ENCODE measurements at places on chromosomes 7 and 10.

- DNase-seq = no peak
These were observed 96.8 kb upstream of the SAMD8 start for GRCh38 chr10:75014516-75015230.

DNA sequence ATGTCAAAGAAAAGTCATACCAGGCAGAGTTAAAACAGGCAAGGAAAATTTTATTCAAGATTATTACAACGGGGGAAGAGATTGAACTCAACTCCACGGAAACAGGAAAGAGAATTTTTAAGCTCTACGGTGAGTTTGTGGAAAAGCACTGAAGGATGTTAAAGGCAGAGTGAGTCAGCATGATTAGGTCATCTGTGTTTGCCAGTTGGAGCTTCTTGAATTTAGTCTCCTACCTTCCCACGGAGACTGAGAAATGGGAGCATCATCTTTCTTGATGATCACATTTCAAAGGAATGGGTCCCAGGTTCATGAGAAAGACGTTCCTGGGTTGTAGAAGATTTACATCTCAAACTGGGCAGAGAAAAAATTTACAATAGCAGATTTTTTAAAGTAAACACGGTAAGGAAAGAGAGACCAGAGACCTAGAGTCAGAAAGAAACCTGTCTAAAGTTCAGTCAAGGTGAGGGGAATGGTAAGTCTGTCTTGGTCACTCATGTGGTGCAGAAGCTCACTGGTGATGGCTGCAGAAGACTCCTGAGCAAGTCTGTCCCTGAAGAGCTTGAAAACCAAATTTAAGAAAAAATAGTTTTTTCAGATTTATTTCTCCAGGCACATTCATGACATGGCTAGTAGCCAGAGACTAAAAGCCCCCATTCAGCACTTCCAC lies 516.9 kb upstream of the LRRN3 start:
- no peak for DNase-seq

DNA sequence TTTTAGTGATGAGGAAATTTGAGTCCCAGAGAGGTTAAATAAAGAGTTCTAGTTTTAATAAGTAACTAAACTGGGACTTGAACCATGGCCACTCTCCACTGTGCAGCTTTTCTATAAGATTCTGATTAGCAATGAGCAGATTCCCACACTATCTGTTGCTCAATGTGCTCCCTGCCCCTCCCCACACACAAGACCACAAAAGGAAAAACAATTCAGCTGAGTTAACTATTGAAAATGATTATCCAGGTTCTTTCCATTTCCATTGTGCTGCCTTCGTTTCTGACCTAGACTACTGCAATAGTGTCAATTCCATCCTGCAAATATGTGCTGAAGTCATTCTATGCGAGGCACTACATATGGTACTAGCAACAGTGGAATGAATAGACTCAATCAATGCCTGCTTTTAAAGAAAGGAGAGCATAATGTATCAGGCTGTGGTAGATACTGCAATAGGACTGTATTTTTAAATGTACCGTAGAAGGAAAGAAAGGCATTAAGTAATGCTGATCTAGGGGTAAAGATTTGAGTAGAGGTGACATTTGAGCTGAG lies 97.0 kb downstream of the SEMA3C start:
- no peak for DNase-seq

DNA sequence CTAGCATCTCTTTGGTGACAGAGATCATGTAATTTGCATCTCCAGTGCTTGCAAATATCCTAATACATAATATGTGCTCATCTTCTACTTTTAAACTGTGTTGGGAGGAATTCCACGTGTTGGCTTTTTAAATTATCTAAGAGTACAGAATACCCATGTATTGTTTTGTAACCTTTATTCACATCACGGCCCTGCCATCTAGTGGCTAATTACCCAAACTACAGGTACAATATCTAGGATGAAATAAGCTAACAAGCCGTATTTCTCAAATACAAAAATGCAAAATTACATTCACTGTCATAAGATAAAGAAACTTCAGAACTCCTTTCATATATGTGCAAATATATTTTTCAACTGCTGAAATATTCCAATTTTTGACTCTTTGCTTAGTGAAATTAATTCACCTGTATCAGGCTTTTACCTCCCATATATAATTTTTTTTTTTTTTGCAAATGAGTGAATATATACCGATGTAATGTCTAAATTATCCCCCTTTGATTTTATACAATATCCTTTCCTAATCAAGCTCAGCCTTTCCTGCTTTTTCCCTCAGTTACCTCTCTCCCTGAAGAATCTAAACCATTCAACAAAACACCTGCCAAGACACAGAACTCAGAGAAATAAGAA lies 30.3 kb upstream of the LSM8 start:
- no peak for DNase-seq

- no peak for DNase-seq
These were observed 91.0 kb upstream of the FAM20C start for GRCh38 chr7:101146-102046.

DNA sequence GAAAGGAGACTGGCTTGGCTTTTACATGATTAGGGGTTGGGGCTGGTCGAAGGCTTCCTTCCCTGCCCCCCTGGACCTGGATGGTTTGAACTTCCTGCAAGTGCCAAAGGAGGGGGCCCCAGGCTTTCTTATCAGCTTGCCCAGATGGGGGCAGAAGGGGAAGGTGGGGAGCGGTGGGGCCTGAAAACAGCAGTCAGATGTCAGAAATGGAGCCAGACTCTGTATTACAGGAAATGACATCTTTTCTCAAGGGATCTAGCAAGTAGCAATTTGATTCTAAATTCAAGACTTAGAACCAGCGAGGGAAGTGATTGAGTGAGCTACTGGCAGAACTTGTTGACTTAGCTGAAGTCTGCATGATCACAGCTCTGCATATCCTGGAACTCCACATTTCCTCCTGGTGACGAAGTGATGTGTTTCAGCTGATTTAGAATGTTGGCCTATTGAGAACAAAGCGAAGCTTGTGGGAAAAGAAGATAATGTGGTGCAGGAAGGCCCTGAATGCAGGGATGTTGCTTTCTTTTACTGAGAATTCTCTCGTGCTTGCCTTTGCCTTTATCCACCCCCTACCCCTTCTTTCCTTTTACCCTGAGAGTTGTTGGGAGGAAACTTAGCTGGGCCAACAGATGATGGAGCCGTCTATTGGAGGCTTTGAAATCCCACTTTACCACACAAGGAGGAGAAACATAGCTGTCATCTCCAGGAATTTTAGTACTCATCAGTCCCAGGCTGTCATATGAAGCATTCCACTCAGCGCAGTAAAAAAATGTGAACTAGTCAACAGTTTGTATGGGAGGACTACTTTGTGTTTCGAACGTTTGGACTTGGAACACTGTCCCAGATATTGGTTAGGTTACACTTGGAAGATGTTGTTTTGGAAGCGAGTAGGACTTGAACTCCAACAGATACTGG lies 43.2 kb downstream of the CCNY start:
- peak; percentile 18 for DNase-seq

DNA sequence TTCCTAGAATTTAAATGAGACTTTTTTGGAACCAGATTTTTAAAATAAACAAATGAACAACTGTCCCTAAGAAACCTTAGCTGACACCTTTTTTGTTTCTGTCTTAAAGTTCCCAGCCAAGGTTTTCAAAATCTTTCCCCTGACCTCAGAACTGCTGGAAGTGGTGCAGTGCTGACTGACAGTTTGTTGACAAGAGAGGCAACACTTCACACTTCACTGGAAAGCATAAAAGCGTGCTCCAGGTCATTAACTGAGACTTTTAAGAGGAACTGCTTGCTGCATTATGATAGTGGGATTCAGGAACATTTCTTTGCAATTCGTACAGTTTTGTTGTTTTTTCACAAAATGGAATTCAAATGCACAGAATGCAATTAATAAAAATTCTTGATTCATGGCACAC lies 36.2 kb downstream of the SYPL1 start:
- DNase-seq = no peak

- no peak for DNase-seq
These were observed 189.9 kb downstream of the NEBL start for GRCh38 chr10:20707251-20707650.

DNA sequence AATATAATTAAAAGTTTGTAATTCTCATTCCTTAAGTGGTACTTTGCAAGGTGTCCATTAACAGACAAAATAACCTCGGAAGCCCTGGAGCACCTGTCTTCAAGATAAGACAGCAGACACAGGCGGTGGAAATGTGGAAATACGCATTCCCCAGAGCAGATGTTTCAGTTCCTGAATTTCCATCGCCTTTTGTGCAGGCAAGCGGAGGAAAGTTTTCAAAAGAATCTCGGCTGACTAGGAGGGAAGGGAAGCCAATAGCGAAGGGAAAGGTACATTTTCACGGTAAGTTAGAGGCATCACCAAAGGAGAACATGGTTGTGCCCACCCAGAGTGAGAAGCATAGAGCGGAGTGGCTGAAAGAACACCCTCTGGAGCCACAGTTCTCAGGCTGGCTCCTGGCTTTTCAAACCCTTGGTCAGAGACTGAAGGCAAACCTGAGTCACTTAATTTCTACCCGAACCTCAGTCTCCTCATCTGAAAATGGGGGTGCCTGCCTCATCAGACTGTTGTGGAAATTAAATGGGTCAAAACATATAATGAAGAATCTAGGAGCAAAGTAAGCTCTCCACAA lies 13.6 kb downstream of the CPA1 start:
- DNase-seq = no peak

- no peak for DNase-seq
These were observed 780.1 kb downstream of the PHTF2 start for GRCh38 chr7:78578686-78579085.

DNA sequence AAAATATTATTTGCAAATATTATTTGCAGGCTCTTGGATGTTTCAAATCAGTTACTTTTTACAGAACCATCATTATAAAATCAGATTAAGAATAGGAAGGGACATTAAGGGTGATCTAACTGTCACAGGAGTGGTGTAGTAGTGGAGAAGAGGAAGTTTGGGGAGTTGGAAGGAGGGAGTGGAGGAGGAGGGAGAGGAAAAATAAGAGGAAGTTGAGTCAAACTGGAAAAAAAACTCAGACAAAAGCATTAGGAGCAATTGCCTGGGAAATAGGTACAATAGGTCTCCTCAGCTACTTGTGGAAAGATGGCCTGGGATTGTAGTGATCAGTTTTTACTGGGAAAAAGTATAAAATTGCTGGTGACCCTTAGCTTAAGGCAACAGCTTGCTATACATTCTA lies 77.7 kb upstream of the GPR37 start:
- DNase-seq = no peak

- no peak for DNase-seq
These were observed 610.6 kb upstream of the NRP1 start for GRCh38 chr10:33945051-33945450.

DNA sequence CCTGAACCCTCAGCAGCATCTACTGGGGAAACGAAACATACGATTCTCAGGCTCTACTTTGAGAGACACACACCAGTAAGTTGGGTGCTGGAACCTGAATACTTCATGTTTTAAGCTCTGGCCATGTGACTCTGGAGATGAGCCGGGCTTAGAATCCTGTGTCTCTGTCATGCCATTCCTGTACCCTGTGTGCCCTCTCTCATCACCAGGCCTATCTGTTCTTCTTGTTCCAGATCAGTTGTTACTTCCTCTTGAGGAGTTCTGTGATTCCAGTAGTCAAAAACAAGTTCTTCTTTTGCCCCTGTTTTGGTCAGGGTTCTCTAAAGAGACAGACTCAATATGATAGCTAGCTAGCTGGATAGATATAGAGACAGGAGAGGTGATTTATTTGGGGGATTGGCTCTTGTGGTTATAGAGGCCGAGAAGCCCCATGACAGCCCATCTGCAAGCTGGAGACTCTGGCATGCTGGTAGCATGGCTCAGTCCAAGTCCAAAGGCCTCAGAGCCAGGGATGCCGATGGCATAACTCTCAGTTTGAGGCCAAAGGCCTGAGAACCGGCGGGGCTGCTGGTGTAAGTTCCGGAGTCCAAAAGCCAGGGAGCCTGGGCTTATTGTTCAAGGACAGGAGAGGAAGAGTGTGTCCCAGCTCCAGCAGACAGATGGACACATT lies 54.3 kb downstream of the CHN2 start:
- no peak for DNase-seq

- DNase-seq = no peak
These were observed 293.4 kb downstream of the GFRA1 start for GRCh38 chr10:115979576-115979975.

DNA sequence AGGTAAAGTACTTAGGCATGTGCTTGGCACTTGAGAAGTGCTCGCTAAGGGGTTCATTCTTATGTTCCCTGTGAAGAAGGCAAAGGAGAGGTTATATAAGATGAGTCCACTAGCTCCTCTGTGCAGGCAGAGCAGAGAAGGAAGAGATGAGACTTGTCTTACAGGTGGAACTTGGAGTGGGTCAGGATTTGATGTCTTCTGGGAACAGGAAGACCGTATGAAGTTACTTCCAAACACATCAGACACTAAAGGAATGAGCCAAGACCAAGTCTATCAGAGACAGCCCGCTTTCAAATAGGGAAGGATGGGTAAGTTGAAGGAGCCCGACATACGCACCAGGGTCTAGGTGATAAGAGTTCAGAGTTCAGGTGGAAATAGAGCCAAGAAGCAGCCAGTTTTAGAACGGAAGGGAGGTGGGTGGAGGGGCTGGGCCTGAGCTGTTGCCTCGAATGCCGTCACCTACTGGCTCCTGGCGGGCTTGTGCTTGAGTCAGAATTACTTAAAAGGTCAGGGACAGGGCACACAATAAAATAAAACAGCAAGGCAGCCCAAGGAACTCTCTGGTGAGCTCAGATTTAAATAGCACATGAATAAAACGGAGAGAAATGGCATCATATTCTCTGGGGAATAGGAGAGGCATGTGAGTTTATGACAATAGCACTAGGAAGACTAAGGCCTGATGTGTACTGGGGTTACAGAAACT lies 56.1 kb upstream of the GRB10 start:
- DNase-seq = no peak

GRCh38 chr7:140078392-140078791 lies 15.6 kb upstream of the PARP12 start:
- DNase-seq = no peak

- DNase-seq = no peak
These were observed 296.1 kb upstream of the SEMA3A start for GRCh38 chr7:84490661-84491060.

DNA sequence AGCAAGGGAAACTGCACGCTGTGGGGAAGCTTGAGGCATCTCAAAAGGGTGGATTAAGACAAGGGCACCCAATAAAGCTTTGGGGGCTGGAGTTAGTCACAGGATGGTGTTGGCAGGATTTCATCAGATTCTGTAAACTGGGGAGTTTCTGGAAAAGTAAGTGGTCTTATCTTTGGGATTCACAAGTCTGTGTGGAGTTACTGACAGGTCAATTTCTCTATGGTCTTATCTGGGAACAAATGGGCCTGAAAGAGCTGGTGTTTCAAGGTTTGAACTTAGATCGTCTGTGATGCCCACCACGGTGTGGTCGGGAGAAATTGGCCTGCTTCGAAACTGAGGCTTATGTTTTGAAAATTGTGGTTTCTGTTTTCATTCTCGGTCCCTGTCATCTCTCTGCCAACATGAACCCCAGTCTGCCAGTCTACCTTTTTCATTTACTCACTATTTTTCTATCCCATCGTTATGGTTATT lies 23.8 kb upstream of the AOAH start:
- DNase-seq = no peak

DNA sequence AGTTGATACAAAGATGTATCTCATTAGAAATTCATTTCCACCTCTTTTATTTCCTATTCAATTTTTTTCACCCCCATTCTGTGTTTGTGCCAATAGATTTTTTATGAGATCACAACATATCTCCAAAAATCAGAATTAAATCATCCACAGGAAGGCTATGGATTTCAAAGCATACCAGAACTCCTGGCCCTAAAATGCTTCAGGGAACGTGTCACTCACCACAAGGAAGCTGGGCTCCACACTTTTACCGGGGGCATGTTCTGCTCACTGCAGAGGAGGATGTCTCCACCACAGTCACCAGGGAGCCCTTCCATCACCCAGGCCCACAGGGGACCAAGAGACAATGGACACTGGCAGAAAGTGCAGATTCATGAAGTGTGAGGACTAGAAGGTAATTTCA lies 456.8 kb downstream of the KCNMA1 start:
- DNase-seq = no peak

All from amygdala (tissue), 56 donors.